ENCODE measurements at places on chromosomes 6 and 20. TPM values are rescaled to one million over a fixed set of nuclear protein-coding genes. Genes with fewer than 3 reads are reported as not detected.

- DNase-seq, result no peak
These were observed 98.9 kb downstream of the PSMG4 start for GRCh38 chr6:3357678-3358077.

- DNase-seq, result no peak
These were observed 11.2 kb downstream of the FOXP4 start for GRCh38 chr6:41557335-41557734.

DNA sequence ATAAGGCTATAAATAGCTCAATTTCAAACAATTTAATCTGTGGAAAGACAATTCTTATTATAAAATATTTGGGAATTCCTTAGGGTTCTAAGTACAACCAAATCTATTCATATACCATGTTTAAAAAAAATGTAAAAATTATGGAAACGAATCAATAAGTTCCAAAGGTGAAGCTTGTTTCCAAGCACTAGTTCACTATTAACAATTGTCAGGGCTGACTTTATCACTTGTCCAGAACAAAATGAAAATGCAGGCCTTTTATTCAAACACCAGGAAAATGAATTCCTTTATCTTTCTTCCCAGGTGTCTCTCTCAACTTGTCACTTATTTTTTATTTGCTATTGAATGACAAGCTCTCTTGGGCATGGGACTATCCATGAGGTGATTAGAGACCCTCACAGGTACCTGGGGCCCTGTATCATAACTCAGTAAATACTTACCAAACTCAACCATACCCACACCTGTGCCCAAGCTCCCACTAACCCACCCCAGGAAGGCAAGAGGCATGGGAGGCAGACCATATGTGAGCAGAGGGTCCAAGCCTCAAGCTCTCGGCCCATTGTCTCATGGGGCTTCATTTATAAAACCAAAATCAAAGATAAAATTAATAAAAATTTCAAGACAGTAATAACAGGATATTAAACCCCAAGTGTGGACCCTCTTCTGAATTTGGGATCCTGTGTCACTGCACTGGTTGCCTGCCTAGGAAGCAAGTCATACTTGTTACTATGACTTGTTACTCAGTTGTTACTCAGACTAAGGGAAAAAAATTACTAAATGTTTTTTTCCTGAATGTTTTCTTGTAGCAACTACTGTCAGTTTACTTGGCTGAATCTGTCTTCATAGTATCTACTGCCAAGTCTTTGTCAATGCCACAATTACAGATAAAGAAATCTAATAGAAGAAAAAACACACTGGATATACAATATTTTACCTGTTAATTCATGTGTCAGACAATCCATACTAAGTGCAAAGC lies 54.7 kb downstream of the PTPRK start:
- DNase-seq, result no peak

DNA sequence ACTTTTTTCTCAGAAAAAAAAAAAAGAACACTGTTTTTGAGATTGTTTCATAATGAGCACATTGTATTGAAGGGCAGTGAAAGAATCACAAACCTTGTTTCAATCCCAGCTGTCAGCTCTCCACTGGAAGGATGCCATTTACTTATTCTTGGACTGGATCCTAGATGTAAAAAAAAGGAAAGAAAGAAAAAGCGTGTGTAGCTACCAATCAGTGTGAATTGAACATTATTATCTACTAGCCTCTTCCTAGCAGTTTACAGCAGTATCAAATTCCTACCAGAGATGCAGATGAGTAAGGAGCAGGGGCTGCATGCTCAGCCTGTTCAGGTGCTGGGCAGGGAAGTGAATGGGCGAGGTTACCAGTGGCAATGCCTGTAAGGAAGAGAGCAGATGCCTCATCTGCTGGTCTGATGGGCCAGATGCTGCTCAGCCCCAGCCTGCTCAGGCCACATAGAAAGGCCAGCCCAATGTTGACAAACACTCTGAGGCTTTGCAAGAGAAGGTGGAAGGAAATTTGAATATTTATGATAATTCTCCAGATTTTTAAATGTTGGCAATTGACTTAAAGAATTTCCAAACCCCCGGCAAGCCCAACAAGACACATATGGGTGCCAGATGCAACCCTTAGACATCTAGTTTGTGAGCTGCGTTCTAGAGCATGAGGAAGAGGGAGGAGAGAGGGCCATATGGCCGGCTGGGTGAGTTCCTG lies 189.5 kb downstream of the IBTK start:
- no peak for DNase-seq

- DNase-seq, result no peak
These were observed 865.3 kb upstream of the GJE1 start for GRCh38 chr6:141267420-141267819.

- no peak for DNase-seq
These were observed 1.6 kb downstream of the SRPK1 start for GRCh38 chr6:35919085-35919826.

DNA sequence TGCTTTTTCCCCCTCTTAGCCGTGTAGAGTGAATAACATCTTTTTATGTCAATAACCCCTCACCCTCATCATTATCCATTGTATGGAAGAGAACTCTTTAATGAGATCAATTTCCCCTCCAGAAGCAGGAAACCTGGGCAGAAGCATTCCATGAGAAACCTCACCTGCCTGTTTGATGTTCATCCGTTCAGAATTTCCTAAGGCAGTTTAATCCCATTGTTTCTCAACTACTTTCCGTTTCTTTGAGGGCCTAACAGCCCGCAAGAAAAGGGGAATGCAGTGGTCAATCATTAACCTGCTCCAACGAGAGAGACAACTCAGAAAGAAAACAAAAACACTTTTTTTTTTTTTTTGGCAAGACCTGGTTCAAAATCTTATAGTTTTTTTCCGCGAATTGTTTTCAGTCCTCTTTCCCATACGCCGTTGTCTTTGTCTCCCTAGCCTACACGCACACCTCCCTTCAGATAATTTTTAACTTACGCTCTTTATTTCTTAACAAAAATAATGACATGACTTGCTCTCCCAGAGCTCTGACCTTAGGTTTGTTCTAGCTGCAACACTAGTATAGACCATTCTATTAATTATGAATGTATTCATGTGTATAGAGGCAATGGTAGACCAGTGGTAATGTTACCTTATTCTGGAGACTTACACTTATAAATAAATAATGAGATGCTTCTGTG lies 25.6 kb upstream of the ID4 start:
- no peak for DNase-seq

GRCh38 chr20:2604506-2604835 lies 48.0 kb upstream of the NOP56 start:
- DNase-seq, result no peak

DNA sequence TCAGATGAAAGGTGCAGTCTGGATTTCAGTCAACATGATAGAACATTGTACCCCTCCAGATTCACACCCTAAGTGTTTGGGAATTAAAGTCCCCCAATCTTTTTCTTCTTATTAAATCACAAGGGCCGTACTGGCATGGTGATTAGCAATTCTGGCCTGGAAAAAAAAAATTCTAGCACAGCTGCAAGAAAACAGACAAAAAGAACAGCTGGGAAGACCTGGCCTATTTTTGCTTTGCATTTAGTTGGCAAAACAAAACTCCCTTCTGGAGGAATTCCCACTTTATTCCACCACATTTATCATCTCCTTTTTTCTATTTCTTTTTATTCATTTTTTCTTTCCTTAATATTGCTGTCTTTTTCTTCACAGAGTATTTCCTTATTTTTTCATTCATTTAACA lies 39.8 kb upstream of the AKAP12 start:
- DNase-seq, result no peak

DNA sequence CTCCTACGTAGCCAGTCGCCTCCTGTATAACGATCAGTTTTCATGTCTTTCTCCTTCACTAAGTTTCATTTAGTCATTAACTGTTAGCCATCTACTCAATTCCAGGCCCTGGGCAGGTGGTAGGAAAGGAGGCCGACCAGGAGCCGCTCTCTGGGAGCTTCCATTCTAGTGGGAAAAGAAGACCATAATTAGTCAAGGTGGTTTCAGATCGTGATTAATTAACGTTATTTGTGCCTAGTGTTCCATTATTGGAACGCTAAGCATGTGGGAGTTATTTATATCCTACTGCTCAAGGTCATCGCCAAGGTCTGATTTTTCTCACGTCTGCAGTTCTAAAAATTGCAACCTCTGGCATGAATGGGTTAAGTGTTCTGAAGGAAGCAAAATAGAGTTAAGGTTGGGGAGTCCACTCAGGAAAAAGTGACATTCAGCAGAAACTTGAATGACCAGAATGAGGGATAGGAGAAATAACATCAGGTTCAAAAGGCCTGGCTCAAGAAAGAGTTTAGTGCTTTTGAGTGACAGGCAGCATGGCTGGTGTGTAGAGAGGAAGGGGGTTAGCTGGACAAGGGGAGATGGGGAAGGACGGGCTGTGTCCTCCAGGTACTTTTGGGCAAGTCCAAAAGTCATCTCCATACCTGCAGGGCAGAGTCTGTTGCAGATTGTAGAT lies 812 bp downstream of the SLC9A8 start:
- DNase-seq, result no peak

- DNase-seq, result no peak
These were observed 220.0 kb upstream of the THBS2 start for GRCh38 chr6:169473663-169474062.

DNA sequence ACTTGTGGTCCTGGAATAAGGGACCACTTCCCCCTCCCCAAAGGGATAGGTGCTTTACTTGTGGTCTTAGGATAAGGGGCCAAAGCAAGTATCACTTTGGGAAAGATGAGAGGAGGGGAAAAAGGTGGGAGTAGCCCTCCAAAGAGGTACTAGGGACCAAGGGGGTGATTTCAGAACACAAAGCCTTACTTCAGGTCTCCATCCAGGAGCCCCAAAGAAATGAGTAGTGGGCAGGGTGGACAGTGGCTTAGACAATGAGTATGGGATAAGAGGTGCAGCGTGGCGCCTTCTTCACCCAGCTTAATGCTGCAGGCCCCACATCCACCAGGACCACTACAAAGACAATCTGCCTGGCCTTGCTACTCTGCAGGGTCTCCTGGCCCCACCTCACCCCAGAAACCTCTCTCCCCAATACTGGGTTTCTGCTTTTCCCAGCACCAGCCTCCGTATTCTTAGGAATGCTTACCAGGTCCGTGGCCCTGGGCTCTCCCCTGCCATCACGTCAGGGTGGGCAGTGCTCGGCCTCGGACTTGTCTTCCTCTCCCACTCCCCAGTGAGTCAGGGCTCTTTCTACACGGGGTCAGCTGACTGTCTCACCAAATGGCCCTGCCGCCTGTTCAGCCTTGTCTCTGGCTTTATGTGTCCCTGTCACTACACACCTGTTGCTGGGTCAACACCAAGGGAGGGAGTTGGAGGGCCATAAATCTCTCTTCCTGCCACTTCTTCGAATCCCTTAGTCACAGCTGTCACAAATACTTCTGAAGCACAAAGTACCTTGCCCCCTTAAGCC lies 3.1 kb downstream of the NNAT start:
- no peak for DNase-seq

DNA sequence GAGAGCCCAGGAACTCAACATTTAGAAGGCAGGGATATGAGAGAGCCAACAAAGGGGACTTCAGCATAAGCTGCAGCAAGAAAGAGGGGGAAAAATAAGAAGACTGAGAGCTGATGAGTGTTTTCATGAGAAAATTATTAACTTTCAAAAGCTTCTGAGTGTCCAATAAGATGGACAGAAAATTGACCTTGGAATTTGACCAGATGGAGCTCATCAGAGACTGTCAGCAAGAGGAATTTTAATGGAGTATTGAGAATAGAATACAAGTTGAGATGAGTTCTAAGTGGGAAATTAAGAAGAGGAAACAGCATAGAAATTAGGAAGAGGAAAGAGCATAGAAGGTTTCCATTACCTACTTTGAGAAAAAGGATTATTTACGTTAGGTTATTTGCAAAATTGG lies 428.2 kb downstream of the LMBRD1 start:
- no peak for DNase-seq

DNA sequence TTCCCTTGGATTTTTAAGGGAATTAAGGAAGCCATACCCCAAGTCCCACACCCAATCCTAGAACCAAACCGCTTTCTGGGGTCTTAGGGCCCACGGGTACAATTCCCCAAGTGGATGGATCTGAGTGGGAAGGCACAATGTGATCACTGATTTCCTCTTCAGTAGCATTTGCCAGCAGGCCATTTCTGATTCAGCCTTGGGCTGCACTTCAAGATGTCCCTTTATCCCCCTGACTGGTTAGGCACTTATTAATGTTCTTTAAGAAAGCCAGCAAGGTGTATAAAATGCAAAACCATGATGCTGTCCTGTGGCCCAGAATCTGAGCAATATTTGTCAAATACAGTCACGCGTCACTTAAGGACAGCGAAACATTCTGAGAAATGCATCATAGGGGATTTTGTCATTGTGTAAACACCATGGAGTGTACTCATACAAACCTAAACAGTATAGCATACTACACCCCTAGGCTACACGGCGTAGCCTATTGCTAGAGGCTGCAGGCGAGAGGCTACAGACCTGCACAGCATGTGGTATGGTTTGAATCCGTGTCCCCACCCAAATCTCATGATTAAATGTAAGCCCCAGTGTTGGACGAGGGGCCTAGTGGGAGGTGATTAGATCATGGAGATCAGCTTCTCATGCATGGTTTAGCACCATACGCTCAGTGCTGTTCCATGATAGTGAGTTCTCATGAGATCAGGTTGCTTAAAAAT lies 234.2 kb downstream of the NRN1 start:
- no peak for DNase-seq

GRCh38 chr6:125194941-125195340 lies 41.4 kb downstream of the TPD52L1 start:
- DNase-seq, result no peak

Gene COL19A1
- total RNA-seq, result 0.42 TPM

Gene DHX16
- total RNA-seq, result 25.2 TPM

Gene ARMH2
- not detected for total RNA-seq

Gene TMEM170B
- total RNA-seq, result 6.2 TPM

Gene ZSCAN31
- 8.3 TPM for total RNA-seq

Gene POM121L2
- not detected for total RNA-seq

Gene CLPSL2
- not detected for total RNA-seq
